CD8-positive, alpha-beta memory T cell (primary cell): ENCODE measurements at places on chromosomes 1 and 21. TPM values are rescaled to one million over a fixed set of nuclear protein-coding genes. Genes with fewer than 3 reads are reported as not detected.

Gene GJA8
- not detected for polyA plus RNA-seq

- DNase-seq: no peak
These were observed 128.0 kb downstream of the ADAMTS1 start for GRCh38 chr21:26717146-26717739.

- DNase-seq: no peak
These were observed 22.9 kb downstream of the SYT11 start for GRCh38 chr1:155882235-155882634.

DNA sequence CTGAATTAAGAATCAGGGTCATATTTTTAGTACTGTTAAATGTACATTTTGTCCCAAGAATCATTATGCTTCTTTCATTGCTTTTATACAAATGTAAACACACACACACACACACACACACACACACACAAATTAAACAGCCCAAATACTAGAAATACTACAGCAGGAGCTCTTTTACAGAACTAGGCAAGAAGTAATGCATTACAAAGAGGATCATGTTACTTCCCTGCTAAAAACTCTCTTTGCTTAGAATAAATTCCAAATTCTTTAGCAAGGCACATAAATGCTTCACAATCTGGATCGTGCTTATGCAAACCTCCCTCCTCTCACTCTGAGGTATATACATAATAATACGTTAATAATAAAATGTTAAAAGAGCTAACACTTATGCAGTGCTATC is 720.4 kb upstream of the ADGRL4 start:
- DNase-seq: no peak

DNA sequence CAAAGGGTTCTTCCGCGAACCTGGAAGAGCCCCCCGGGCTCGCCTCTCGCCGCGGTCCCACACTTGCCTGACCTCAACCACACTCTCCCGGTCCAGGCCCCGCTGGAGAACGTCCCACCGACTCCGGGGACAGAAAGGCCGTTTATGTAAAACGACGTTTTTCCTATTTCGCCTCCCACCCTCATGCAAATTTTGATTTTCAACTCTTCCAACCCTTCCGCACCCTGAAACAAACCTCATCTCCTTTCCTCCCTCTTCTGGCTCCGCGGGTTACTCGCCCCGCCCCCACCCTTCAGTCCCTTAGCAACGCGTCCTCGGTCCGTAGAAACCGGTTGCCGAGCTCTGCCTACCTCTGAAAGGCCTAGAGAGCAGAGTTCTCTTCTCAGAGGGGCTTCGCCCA is at the start of gene C1orf141:
C1orf141 (minus strand) TSS at position 276 of the 400 bp plus-strand sequence. CDS start 7,730 bp downstream, outside the sequence.
- DNase-seq: no peak

Gene ANGPTL1
- not detected for polyA plus RNA-seq

GRCh38 chr1:234408757-234409156 is 35.5 kb downstream of the COA6 start:
- no peak for DNase-seq

Gene DENND2D
- 258 TPM for polyA plus RNA-seq

- peak; percentile 19 for DNase-seq
These were observed 64.0 kb upstream of the HMCN1 start for GRCh38 chr1:185670187-185670627.

Gene SLC16A4
- 0.49 TPM for polyA plus RNA-seq

Gene ILDR2
- polyA plus RNA-seq: not detected

DNA sequence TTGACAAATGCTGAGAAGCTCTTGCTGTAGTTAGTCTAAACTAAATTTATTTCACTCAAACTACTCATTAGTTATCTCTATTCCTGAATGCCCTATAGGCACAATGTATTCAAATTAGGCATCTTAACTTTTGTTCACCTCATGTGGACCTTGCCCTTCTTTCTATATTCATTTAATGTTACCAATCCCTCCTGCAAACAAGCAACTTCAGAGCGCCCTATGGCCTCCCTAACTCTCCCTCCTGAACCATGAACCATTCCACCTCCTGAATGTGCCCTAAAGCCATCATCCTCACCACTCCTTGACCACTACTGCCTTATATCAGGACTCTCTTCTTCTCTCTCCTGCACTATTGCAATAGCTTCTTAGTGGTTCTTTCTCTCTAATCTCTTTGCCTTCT is 34.8 kb upstream of the SAMD13 start:
- DNase-seq: no peak

Gene RTCA
- 25.2 TPM for polyA plus RNA-seq

Gene LCE3D
- polyA plus RNA-seq: not detected

- DNase-seq: no peak
These were observed 27.7 kb downstream of the PADI3 start for GRCh38 chr1:17276568-17276967.

GRCh38 chr1:210516092-210516656 is 187.5 kb downstream of the HHAT start:
- DNase-seq: no peak

- peak; percentile 60 for DNase-seq
These were observed 106.1 kb downstream of the KIAA0319L start for GRCh38 chr1:35451125-35451528.

- DNase-seq: no peak
These were observed 2.1 kb downstream of the NIPAL3 start for GRCh38 chr1:24417681-24418080.

Gene HIPK1
- polyA plus RNA-seq: 19.4 TPM

DNA sequence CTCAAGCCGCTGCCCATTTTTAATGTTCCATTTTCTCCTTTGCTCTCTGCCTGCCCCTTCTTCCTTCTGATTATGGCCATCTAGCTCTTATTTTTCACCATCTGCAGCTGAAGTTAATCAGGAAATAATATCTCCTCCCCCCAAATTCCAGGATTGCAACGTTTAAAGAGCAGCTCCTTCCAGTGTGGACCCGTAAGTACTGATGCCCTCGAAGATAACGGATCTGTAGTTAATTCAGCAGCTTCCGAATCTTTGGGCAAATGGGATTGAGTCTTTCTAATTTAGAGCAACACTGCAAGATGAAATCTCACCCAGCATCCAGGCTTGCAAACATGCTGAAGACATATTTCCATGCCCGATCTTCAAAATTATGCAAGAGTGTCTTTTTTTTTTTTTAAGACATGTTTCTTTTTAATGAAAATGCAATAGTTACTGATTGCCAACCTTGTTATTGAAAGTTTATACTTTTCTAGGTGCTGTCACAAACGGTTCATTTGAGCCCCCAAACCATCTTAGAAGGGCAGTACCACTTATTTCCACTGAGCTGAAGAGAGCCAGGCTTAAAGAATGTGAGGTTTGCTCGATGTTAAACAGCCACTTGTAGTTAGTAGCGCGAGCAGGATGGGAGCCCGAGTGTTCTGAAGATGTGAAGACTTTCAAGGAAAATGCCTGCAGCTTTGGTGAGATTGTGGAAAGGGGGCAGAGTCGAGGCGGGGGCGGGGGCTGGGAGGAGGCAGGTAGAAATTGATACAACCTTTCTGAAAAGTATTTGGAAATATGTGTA is 10.9 kb upstream of the RCAN3 start:
- no peak for DNase-seq

GRCh38 chr1:50812346-50812745 is 147.7 kb downstream of the FAF1 start:
- no peak for DNase-seq

Gene FCRL6
- polyA plus RNA-seq: 129 TPM

DNA sequence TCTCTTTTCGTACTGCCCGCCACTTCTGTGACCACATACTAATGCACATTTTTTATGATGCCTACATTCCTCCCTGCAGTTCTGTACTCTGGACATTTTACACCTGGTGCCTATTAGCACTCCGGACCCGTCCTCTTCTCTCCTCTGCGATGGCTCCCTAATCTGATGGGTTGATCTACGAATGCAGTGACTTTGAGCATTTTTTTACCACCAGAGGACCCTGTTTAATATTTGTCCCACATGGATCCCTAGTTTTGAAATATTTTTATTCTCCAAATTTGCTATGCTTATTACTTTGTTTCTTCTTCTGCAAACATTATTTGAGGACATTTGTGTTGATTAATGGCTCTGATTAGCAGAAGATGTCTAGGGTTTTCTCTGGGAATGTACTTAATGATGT is 5.2 kb downstream of the PPFIA4 start:
- no peak for DNase-seq

DNA sequence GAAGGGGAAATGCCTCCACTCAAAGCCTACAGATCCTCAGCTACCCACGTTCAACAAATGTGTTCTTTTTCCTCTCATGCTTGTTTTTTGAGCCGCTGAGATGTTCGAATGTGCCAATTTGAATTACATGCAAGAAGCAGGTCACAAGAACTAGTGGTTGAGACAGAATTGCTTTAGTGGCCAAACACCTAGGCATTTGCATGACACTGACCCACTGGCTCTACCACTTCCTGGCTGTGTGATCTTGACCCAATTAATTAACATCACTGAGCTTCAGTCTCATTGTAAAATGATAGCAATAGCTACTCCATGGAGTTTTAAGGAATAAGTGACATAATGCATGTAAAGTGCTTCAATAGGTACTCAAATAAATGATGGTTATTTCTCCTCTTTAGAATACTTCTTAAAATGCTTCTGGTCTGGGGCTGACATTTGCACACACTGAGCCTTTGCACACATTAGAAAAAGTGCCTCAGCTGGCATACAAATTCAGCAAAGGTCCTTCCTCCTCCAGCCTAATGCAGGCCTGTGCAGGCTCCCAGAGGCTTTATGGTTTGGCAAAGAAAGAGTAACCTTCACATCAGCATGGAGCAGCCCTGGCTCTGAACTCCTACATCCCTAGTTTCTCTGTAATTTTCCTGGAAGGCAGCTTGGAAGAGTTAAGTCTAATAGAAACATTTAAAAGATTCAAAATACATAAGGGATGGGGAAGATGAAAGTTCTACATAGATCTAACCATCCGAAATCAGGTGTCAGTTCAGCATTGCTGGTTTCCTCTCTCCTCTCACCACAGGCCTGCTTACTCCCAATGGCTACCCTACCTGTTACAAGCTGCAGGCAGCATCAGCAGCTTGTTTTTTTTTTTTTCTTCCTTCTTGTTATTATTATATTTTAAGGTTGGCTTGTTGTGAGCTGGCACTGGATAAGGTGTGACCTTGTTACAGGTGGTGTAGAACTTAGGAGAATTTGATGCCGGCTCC is 107.4 kb downstream of the TBX19 start:
- no peak for DNase-seq

DNA sequence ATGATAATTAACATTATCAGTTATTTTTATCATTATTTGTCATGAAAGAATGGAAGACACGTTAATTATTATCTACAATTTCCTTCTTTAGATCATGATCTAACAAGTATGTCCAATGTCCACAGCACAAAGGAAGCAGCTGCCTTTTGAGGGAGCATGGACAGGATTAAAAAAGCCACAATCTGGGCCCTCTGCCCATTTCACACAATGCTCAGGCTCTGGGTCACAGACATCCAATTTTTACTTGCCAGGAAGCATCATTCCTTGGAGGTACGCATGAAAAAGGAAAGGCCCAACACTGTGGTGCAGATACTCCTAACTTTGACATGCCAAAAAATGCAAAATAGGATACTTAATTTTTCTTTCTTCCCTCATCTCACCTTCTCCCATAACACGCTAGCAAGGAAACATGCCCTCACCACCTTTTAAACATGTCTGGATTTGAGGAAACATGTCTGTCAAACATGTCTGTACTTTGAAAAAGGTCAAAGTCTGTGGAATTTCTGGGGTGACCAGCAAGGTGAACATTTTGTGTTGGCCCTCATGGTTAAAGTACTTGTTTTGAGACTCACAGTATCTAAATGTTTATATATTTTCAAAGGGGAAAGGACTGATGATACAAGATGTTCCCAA is 40.0 kb downstream of the GADD45A start:
- no peak for DNase-seq

DNA sequence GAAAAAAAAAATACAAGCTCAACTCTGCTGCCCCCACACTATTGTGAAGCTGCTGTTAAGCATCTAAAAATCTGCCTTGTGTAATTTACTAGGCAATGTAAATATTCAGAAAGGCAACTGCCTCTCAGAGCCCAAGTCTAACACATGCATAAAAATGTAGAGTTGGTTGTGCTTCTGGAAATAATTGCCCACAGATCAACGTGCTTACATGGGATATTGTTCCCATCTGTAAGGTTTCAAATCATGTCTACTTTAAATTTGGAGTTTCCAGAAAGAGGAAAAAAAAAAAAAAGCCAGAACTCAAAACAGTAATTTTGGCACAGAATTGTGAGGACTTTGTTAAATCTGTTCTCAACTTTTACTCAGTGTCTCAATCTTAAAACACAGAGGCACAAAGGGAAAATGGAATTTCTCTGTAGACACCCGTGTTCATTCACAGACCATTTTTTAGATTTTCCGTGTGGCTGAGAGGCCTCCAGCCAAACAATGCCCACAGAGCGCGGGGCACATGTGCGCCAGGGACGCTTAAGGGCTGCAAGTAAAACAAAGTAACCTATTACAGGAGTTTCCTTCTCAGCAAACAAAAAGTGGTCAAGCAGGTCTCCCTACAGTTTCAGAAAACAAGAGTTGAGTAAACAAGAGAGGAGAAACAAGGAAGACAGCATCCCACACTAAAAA is 115.5 kb downstream of the RERE start:
- peak; percentile 14 for DNase-seq

DNA sequence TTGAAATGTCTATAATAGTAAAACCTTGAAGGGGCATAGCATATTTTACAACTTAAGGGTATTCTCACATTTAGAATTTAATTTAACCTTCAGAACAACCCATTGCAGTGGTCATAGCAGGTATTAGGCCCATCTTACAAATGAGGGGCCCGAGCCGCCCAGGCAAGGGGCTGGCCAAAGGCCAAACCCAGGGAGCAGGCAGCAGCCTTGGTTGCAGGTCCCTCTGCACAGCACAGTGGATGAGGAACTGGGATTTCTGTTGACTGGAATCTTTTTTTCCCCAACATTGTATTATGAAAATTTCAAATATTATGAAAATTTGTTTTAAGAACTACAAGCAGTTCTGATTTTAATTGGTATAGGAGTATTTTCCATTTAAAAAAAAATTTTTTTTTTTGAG is 33.2 kb downstream of the CCSAP start:
- DNase-seq: no peak

GRCh38 chr1:31390071-31390470 is 17.2 kb upstream of the FABP3 start:
- DNase-seq: no peak

- DNase-seq: no peak
These were observed 121.5 kb downstream of the CHRM3 start for GRCh38 chr1:239507826-239508225.

DNA sequence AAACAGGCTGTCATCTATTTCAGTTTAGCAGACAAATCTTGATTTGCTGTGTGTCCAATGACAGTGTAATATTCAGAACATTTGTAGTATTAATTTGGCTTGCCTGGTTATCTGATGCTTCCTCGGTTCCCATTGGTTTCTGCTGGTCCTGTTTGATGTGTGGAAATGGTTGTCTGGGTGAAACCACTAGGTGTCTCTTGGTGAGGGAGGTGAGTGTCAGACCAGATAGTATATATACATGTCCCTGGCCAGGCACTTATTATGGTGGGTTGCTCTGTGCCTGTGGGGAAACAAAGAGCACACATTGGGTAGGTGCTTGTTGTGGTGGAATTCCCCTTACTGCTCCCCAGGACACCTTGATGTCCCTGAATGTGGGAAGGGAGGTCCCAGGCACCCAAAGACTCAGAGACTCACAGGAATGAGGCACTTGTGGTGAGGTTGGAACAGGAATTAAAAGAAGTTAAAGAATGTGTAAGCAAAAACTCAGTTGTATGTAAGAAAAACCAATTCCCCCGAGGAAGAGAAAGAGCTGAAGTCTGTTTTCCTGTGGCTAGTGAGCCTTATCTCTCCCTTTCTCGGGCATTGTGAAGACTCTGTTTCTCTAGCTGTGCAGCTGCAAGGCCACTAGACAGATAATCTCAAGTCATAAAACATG is 1519.1 kb downstream of the BRINP3 start:
- DNase-seq: no peak
